Central memory CD4-positive, alpha-beta T cell (primary cell): ENCODE measurements at places on chromosomes 3 and 15.

DNA sequence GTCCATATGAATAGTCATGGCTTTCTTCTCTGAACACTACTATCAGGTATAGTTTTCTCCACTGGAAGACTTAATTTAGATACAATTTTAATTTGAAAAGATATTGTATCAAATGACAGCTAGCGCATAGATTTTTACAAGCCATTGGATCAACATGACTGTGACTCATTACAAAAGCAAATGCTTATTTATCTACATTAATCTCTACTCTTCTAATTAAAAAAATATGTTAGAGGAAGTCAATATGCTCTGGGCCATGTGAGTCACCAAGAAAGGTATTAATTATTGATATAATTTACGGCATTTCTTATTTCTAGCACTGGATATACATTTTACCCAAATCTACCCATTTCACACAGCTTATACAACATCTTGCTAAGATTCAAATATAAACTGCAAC is 800.3 kb upstream of the GBE1 start:
- no peak for DNase-seq

GRCh38 chr3:42613462-42613861 is 13.0 kb downstream of the NKTR start:
- no peak for DNase-seq

DNA sequence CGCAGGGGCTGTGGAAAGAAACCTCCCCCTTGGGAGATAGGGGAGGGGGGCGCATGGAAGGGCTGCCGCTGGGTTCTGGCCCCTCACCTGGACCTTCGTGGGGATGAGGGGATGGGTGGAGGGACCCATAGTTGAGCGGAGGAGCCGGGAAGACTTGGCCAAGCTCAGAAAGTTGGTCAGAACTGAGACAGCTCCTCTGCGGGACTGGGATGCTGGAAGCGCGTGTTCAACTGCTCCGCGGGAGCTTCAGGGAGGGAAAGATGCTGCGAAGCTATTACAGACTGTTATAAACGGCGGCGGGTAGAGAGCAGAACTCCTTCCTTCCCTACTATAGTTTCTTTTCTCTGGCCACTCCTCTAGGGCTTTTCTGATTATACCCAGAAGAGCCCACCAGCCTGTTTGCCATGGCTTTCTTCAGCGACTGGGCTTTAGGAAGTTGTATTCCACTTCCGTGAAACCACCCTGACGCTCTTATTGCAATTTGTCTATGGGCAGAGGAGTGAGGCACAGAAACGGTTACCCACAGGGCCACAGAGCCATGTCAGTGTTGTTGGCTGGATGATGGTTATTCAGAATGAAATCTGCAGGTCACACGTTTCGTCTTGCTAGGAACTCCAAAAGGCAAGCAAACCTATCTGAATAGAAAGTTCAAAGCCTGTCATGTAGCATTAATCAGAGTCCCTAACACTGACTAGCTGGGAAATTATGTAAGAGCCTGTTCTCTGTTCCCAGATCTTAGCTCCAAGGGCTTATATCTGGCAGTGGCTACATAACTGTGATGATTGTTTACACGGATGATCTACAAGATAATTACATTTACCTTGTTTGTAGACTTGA is 1.1 kb downstream of the SYNPR start:
- DNase-seq = no peak

DNA sequence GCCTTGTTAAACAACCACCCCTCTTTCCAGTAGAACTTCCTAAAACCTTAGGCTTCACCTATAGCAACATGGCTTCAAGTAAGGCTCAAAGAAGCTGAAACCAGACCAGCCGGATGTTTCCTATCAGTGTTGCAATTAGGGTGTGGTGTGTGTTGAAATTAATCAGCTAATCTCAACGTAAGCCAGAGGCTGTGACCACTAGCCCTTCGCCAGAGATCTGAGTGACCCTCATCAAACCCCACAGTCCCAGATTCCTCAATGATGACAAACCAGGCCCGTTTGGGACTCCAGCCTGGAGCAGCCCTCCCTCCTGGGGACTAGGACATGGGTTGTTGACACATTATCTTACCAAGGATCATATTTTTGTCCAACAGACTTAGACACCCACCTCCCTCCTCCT is 27.3 kb downstream of the CYP11A1 start:
- no peak for DNase-seq

DNA sequence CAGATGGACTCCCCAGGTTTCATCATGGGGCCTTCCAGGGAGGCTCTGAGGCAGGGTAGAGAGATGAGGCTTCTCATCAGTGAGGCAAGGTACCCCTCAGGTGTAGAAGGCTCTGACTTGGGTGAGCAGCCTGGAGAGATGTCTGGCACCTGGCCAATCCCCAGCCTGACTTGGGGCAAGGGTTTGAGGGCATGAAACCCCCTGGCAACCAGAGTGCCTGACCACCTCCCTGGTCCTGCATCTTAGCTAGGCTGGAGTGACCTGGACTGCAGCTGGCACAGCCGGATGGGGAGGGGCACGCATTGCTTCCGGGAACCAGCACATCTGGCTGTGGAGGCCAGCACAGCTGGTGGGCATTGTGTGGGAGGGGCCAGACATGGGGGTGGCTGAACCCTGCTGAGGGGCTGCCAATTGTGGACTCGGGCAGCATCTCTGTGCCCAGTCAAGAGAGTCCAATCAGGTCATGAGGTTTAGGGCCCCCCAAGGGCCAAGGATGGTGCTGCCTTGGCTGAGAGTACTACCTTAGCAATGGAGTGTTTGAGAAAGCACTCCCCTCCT is 1.9 kb downstream of the ZBTB47 start:
- DNase-seq = no peak
